Stimulated activated CD4-positive, alpha-beta T cell treated with anti-CD3 and anti-CD28 coated beads, Interleukin-12 subunit alpha, Interleukin-12 subunit beta, amount 100 ng/mL, for 48 hours (primary cell): ENCODE measurements at places on chromosomes 13 and 19.

- no peak for DNase-seq
Observed at GRCh38 chr13:87331178-87331577, 340.0 kb upstream of the SLITRK5 start.

- no peak for DNase-seq
Observed at GRCh38 chr13:27969082-27969865, at the start of gene CDX2. Gene CDX2 (minus strand): TSS chr13:27969315. CDS start chr13:27969006, 309 bp downstream.

DNA sequence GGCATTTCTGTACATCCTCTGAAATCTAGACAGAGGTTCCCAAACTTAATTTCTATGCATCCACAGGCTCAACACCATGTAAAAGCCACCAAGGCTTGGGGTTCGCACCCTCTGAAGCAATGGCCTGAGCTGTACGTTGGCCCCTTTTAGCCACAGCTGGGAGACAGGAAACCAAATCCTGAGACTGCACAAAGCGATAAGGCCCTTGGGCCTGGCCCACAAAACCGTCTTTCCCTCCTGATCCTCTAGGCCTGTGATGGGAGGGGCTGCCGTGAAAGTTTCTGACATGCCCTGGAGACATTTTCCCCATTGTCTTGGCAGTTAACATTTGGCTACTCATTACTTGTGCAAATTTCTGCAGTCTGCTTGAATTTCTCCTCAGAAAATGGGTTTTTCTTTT lies 766.4 kb downstream of the GPC5 start:
- DNase-seq, result no peak

DNA sequence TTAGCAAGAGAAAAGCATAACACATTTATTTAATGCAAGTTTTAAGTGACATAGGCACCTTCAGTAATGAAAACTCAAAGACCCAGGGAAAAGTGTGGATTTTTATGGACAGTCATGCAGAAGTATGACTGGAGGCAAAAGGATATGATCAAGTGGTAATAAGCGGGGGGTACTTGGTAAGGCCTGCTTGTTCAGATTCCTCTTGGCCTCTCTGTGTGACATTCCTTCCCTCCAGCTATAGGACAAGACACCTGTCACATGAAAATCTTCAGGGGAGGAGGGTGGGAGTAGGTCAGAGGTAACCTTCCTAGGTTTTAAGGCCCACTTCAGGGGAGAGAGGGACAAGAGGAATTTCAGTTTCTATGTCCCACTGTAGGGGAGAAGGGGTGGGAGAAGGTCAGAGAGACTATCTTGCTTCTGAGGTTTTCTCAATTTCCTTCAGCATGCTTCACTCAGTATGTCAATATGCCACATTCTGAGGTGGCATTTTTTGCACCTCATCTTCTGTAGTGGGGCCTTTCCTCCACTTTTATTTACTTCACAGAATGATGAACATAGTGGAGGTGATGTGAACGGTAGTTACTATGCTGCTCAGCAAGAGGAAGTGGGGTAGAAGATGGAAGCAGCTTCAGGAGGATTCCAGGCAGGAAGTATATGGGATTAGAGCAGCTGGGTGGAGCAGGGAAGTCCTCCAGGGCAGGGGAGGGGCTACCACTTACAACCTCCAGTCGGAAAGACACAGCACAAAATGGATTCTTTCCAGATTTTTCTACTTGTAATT lies 73.2 kb upstream of the RFC3 start:
- no peak for DNase-seq

GRCh38 chr13:85694992-85695391 lies 104.2 kb downstream of the SLITRK6 start:
- DNase-seq, result no peak

- DNase-seq, result no peak
Observed at GRCh38 chr19:18596752-18597157, 8.2 kb downstream of the REX1BD start.

GRCh38 chr19:47032171-47032811 lies 12.7 kb downstream of the NPAS1 start:
- DNase-seq, result peak; percentile 38

DNA sequence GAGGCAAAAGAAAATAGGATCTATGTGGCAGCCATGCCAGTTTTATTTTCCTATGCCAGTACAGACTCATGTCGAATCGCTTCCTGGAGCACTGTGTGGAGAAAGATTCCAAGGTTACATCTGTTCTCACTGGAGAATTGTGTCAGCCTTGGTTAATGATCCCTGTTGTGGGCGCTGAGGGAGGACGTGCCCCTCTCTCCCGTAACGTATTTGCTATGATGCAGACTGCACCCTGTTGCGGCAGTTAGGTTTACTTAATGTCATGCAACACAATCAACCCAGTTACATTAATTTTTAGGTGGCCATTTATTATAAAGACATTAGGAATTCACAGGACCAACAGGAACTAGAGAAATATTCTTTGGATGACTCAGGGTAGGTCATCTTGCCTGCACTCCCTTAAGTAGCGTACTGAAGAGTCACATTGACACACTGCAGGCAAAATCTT lies 892.9 kb downstream of the EFNB2 start:
- no peak for DNase-seq

GRCh38 chr19:42762789-42763188 lies 2.7 kb downstream of the PSG8 start:
- no peak for DNase-seq

- DNase-seq, result peak; percentile 28
Observed at GRCh38 chr19:5627395-5627904, 4.6 kb downstream of the SAFB start.

GRCh38 chr13:72677431-72677830 lies 50.0 kb downstream of the MZT1 start:
- DNase-seq, result no peak

DNA sequence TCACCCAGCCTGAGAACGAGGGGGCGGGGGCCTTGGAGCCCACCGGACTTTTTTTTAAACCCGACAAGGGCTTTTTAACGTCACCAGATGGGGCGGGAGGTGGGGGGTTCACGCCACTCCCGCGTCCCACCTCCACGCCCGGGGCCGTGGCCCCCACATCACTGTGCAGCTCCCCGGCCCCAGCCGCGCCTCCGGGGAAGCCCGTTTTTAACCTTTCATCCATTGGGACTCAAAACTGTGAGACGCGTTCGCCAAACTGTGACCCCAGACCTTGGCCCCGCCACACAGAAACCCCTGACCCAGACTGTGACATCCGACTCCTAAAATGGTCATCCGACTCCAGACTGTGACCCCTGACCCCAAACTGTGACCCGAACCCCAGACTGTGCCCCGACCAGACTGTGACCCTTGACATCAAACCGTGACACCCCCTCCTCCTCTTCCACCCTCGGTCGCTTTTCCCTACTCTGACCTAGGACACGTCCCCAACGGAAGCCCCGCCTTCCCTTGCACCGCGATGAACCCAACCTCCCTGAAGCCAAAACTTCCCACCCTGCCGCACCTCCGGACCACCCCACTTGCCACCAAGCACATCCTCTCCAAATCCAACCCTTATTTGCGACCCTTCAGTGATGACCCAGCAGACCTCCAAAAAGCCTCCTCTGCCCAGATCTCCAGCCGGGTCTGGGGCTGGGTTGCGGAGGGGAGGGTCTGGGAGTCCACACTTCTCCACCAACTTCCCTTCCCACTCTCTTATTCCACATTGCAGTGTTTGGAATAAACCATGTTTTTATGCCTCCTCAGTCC lies 1.5 kb upstream of the GRWD1 start:
- no peak for DNase-seq

DNA sequence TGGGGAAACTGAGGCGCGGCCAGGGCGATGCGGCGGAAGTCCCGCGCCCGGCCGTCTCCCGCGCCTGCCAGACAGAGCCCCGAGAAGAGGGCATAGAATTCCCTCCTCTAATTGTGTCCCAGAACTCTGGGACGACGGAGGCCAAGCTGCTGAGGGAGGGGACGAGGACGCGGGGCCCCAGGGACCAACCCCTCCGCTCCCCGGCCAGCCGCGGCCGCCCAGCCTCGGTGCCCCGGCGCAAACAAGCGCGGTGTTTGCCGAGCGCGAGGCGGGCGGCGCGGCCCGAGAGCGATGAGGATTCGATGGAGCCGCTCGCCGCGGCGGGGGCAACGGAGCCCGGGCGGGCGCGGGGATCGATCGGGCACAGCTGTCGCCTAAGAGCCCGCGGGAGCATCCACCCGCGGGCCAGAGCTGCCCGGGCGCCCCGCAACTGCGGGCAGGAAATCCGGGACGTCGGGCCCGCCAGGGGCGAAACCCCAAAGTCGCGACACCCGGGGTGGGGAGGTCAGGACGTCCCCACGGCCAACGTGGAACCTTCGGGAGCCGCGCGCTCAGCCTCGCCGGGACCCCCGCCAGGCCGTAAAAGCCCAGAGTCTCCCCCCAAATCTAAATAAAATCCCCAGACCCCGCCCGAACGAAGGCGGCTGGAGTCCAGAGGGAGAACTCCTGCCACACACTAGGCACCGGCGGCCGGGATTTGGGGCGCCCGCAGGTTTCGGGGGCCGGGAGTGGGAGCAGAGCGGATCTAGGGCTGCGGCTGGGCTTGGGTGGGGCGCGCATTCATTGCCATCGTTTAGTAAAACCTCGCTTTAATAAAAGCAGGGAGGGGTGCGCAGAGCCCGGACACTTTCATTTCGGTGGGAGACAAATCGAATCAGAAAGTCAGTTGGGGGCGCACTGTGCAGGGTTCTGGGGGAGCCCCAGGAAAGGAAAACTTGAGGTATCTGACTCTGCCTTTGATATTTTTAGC lies 3.6 kb upstream of the ONECUT3 start:
- DNase-seq, result no peak

GRCh38 chr13:24931450-24932251 lies 164.3 kb upstream of the PABPC3 start:
- no peak for DNase-seq

GRCh38 chr13:53200075-53200474 lies 171.5 kb downstream of the OLFM4 start:
- no peak for DNase-seq

- no peak for DNase-seq
Observed at GRCh38 chr19:35596366-35596999, 10.5 kb downstream of the PMIS2 start.

GRCh38 chr13:20126541-20127261 lies 34.2 kb downstream of the GJA3 start:
- no peak for DNase-seq

GRCh38 chr13:36275190-36276002 lies 22.2 kb downstream of the CCDC169 start:
- peak; percentile 3 for DNase-seq

GRCh38 chr13:75285310-75285709 lies 196.7 kb downstream of the TBC1D4 start:
- no peak for DNase-seq

DNA sequence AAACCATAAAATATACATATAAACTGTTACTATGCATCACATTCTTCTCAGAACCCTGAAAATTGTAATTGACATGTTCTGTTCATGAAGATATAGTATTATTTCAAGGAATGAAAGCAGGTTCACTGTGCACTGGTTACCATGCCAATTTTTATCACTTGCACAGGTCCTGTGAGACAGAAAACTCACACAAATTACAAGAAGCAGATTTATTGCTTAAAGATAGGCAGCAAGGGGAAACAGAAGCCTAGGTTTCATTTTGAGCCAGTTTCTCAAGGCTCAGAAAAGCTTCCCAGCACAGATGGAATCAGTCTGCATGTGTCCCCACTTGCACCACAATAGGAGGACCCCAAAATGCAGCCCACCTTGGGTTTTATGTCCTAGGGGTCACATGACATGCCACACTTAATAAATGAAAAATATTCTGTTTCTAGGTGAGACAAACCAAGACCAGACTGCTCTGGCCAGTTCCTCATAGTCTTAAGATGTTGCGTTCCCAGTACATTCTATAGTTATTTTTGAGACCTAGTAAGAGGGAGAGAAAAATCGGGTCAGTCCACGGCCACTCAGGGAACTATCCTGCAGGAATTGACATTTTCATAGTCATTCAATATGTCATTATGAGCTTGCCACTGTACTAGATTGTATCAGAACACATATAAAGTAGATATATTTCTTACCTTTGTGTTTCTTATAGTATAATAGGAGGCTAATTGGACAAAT lies 459.1 kb upstream of the ATXN8OS start:
- no peak for DNase-seq

DNA sequence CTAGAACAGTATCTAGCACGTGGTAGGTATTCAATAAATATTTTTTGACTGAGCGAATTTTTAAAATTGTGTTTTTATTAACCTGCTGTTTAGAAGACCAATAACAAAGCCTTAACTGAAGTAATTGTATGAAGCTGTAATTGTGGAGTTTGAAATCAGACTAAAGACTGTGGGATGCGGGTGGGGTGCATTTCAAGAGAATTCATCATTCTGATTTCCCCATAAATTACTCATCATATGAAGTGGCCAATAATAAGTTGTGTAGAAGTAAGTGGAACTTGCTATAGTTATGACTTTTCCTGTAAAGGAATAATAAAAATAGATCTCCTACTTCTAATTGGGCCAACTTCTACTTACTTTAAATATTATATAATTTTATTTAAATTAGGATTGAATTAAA lies 449.3 kb downstream of the PCDH9 start:
- DNase-seq, result no peak

DNA sequence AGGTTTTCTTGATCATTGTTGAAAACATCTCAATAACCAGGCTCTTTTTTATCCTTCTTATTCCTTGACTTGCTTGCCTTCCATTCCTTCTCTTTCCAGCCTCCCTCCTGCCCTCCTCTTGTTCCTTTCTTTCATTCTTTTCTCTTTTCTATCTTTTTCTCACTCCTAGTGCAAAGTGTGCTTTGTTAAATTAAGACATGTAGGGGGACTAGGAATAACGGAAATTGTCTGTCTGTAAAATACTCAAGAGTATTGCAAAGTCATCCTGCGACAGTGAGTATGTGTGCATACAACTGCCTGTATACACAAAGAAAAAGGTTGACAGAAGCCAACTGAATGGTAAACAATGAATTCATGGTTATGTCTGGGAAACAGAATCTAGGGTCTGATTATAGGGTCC lies 70.1 kb downstream of the LRRC63 start:
- DNase-seq, result no peak

DNA sequence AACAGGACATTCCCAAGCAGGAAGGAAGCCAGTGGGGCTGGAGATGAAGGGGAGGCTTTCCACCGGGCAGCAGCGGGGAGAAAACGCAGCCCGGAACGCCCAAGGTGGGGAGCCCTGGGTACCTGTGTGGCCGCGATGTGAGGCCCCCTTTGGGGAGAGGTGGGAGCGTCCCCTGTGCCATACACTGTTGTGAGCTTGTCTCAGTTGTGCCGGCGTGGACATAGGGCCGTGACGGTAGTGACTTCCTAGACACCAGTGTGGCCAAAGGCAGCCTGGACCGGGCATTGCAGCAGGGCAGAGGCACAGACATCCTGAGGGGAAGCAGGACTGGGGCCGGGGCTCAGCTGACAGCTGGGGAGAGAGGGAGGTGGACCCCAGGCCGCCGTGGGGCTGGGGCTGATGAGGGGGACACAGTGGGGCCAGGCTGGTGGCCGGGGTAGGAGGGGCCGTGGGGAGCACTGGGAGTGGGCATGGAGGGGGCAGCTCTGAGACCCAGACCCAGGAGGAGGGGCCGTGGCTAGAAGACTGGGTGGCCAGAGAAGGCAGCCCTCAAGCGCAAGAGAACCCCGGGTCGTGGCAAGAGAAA lies 38.5 kb upstream of the TFDP1 start:
- DNase-seq, result no peak

GRCh38 chr13:106530171-106530851 lies 5.2 kb downstream of the EFNB2 start:
- DNase-seq, result no peak
